ENCODE measurements at places on chromosomes 6 and 20. TPM values are rescaled to one million over a fixed set of nuclear protein-coding genes. Genes with fewer than 3 reads are reported as not detected.

RXRB gene
- total RNA-seq = 41.4 TPM

MOG gene
- not detected for total RNA-seq

TAGAP gene
- 40.1 TPM for total RNA-seq

CCN5 gene
- not detected for total RNA-seq

SLC24A3 gene
- total RNA-seq = not detected

All from activated CD4-positive, alpha-beta memory T cell treated with anti-CD3 and anti-CD28 coated beads for 36 hours (primary cell).